Activated T-cell treated with anti-CD3 and anti-CD28 coated beads, Interleukin-2, amount 50 U/mL, for 4 hours (primary cell): ENCODE measurements at places on chromosomes 6 and 20. TPM values are rescaled to one million over a fixed set of nuclear protein-coding genes. Genes with fewer than 3 reads are reported as not detected.

GRCh38 chr6:44966449-44967092 is 361.6 kb upstream of the RUNX2 start:
- no peak for DNase-seq

DNA sequence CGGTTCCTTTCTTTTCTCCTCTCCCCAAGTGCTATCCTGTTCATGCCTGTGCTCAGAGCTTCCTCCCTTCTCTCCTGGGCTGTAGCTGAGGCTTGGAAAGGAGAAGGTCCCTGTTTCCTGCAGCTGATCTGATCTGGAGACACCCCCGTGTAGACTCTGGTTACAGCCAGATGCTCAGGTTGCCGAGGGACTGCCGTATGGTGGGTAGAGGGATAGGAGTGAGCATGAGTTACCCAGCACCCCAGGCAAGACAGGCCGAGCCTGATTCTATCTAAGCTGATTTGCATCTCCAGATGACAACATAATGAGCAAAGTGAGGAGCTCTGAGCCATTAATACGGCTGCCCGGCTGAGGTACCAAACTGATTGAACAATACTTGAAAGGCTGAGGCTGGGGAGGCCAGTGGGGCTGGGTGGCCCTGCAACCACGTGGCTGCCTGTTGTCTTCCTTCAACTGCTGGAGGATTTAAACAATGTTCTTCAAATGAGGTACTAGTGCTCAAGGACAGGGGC is 91.8 kb downstream of the ASXL1 start:
- no peak for DNase-seq

GRCh38 chr20:46394872-46395760 is 11.3 kb downstream of the ELMO2 start:
- DNase-seq, result no peak

GRCh38 chr20:51736947-51737346 is 31.2 kb downstream of the ATP9A start:
- DNase-seq, result no peak

GRCh38 chr6:134632024-134632423 is 314.1 kb upstream of the SGK1 start:
- no peak for DNase-seq

GRCh38 chr20:24289737-24290481 is 179.5 kb upstream of the SYNDIG1 start:
- no peak for DNase-seq

DNA sequence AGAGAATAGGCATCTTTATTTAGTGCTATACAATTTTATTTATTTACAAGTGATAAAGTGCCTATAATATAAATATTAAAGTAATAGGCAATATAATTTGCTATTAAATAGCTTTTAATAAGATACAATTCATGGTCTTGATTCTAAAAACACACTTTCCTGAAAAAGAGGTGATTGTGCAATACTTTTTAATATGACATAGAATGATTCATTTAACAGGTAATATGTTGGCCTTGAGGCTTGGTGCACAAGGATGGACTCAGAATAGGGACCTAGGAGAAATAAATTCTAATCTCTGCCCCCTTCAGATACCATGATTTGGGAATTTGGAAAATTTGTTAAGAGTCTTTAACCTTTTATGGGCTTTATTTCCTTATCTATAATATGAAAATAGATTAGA is 149.9 kb upstream of the FUT9 start:
- DNase-seq, result no peak

DNA sequence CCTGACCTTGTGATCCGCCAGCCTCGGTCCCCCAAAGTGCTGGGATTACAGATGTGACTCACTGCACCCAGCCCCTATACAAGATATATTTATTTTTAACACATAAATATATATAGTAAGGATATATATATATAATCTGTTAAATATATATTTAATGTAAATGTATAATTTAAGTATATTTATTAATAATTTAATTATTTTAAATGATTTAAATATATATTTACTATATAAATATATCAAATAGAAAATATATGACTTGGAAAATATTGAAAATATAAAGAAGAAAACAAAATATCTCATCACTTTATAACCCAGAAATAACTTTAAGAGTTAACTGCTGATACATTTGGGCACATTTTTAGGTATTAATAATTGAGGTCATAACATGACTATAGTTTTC is 324.7 kb downstream of the SYNE1 start:
- DNase-seq, result no peak

DNA sequence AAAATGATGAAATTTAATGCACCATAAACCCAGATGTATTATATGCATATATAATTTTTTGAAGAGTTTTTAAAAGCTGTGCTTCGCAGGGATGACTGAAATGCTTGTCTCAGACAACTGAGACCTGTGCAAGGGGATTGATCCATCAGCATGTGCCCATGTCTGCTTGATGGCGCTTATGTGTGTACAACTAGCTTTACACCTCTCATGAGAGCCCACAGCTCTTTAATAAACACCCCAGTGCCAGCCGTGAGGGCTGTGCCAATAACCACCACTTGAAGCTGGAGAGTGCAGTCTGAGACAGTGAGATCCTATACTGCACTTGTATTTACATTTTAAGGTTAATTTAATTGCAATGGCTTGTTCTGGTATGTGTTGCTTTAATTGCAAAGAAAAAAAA is 225.5 kb downstream of the BCKDHB start:
- no peak for DNase-seq

- DNase-seq, result peak; percentile 38
Observed at GRCh38 chr6:42387336-42387735, 64.4 kb downstream of the TRERF1 start.

- DNase-seq, result no peak
Observed at GRCh38 chr6:151399679-151400078, 8.3 kb upstream of the ZBTB2 start.

GRCh38 chr20:57841297-57841866 is 131.6 kb upstream of the PMEPA1 start:
- DNase-seq, result no peak

DNA sequence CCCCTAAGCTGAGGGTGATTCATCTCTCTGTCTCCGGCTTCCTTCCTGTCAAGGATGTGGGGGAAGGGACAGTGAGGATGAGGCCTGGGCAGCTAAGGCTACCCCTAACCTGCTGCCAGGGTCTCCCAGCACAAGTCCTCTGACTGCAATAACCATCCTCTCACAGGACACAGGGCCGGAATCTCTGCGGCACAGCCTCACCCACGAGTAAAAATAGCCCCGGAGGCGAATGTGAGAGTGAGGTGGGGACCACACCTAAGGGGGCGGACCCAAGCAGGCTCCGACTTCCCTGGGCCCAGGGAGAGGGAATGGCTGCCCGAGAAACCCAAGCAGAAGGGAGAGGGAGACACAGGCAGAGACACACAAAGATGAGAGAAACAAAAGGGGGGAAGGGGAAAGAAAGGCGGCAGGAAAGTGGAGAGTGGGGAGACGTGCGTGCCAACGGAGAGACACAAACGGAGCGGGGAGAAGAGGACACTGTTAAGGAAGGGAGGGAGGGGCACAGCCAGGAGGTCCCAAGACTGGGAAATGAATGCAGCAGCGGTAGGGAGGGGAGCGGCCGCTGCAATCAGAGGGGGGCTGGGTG is 1.4 kb downstream of the CLIC1 start:
- peak; percentile 42 for DNase-seq

GRCh38 chr6:67450641-67451040 is 1184.4 kb upstream of the ADGRB3 start:
- DNase-seq, result no peak

- DNase-seq, result no peak
Observed at GRCh38 chr6:388202-388903, 3.2 kb upstream of the IRF4 start.

DNA sequence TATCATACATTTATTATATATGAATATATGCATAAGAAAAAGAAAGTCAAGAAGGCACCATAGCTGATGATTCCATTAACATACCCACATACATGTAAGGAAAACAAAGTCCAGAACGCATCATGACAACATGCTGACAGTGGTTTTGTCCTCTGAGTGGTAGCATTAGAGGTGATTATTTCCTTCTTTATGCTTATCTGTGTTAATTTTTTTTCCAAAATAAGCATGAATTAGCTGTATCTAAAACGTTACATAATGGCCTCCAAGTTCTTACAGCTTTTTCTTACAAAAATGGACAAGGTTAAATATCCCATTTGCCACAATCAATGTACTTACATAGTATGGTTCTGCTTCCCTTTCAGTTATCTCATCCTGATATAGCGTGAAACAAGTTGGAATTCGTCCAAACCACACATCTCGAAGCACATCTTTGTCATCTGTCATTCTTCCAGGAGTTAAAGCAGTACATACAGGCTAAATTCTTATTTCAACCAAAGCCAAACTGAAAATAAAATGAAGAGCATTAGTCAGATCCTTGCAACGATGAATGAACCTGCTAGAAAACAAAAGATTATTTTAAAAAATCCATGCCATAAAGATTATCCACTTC is 9.7 kb downstream of the ATG5 start:
- no peak for DNase-seq

DNA sequence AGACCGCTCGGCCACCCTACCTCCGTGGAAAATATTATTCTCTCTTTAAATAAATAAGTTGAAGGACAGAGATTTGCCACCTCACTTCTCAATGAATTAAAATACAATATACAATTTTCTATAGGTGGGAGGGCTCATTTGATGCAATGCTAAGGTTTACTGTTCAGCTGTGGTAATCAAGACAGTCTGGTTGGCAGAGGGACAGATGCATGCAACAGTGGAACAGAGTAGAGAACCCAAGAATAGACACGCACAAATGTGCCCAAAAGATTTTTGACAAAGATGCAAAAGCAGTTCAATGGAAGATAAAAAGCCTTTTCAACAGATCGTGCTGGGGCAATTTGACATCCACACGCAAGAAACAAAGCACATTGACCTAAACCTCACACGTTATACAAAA is 145.2 kb downstream of the CEBPB start:
- no peak for DNase-seq

GSTA1 gene
- total RNA-seq, result not detected

COX7A2 gene
- total RNA-seq, result 486 TPM

SENP6 gene
- total RNA-seq, result 56.6 TPM

TRIM10 gene
- total RNA-seq, result not detected

TREM2 gene
- total RNA-seq, result not detected

MATN4 gene
- total RNA-seq, result 0.13 TPM

RBPJL gene
- 0.13 TPM for total RNA-seq

MOG gene
- total RNA-seq, result not detected

TSBP1 gene
- total RNA-seq, result not detected

SLC22A2 gene
- not detected for total RNA-seq

RNF144B gene
- total RNA-seq, result 0.61 TPM

ADTRP gene
- total RNA-seq, result 11.6 TPM

OR12D3 gene
- total RNA-seq, result not detected

SYCP2 gene
- 1.1 TPM for total RNA-seq

BEND6 gene
- total RNA-seq, result 0.05 TPM

AKAP12 gene
- total RNA-seq, result 0.63 TPM
